ENCODE measurements at places on chromosomes 12 and 14.

DNA sequence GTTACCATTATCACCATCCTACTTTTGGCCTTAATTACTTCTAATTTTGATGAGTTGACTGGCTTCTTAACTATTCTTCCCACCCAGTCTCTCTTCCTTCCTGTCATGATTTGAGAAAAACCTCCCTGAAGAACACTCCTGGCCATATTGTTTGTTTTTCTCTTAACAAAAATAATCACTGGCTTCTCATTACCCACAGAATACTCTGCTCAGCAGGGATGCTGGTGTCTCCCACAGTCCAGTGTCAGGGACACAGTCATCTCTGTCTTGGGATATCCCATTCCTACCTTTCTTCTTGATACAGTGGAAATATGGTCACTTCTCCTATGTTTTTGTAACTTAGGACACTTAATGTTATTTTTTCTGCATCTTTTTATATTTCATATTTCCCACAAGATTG is 103.7 kb downstream of the SRGAP1 start:
- no peaks in the 10 kb centered on the region for H3K27me3 ChIP-seq
- no peaks in the 10 kb centered on the region for H3K4me1 ChIP-seq
- no peak overlapping the region for H3K4me3 ChIP-seq
- H3K36me3 ChIP-seq = no peaks in the 10 kb centered on the region
- DNase-seq = no peak

- no peaks in the 10 kb centered on the region for H3K36me3 ChIP-seq
- H3K4me3 ChIP-seq = no peak overlapping the region
- H3K27ac ChIP-seq = no peak overlapping the region
- DNase-seq = no peak
- peaks cover 6% of the 10 kb centered on the region for H3K4me1 ChIP-seq
Observed at GRCh38 chr12:12032260-12032791, 38.4 kb upstream of the BCL2L14 start.

DNA sequence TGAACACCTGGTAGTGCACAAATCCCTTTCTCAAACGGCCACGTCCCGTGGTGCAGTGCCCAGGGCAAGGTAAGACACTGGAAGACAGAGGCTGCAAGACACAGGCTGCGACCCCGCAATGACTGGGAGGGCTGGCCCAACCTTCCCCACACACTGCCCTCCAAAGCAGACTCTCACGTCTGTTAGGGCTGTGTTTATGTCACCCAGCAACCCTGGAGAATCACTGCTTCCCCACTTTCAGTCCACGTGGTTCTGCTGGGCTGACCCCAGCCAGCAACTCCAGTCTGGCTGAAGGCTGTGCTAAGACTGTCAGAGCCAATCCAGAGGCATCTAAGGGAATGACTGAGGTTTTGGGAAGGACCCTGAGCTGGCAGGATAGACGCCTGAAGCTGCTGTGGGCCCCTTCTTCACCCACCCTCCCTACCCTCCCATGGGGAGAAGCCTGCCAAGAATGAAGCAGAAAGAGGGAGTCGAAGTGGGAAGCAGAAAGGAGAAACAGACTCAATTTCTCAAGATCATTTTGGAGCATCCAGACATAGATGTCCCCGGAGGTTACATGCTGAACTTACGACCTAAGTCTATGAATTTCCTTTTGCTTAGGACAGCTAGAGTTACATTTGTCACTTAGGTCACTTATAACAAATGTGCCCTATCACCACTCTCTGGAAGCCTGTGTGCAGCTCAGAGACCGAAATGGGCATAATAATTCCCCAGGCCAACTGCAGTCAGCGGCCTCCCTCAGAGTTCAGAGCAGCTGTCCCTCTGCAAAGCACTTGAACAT is 11.7 kb downstream of the KDM2B start:
- H3K27ac ChIP-seq = no peak overlapping the region
- peak; percentile 60 for DNase-seq
- H3K4me1 ChIP-seq = no peaks in the 10 kb centered on the region
- H3K27me3 ChIP-seq = no peaks in the 10 kb centered on the region
- H3K4me3 ChIP-seq = no peak overlapping the region

DNA sequence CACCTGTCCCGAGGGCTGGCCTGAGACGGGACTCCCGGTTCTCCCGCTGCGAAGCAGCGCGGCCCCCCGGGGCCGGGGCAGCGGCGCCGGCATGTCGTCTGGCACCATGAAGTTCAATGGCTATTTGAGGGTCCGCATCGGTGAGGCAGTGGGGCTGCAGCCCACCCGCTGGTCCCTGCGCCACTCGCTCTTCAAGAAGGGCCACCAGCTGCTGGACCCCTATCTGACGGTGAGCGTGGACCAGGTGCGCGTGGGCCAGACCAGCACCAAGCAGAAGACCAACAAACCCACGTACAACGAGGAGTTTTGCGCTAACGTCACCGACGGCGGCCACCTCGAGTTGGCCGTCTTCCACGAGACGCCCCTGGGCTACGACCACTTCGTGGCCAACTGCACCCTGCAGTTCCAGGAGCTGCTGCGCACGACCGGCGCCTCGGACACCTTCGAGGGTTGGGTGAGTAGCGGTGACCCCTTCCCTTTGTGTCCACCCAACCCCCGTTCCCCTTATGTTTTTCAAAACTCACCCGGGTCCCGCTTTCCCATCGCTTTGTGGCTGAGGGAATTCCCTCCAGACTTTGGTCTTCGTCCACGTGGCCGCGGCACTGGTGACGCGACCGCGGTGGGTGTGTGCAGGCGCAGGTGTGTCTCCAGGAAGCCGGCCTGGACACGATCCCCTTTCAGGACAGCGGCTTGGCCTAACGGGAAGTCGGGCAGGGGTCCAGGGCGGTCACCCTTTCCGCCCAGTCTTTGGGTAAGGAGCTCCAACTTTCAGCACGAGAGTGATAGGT is 826 bp downstream of the PRKCH start:
- H3K27me3 ChIP-seq = no peaks in the 10 kb centered on the region
- no peaks in the 10 kb centered on the region for H3K36me3 ChIP-seq
- no peak for DNase-seq
- H3K4me3 ChIP-seq = peak overlapping the region; percentile 10

DNA sequence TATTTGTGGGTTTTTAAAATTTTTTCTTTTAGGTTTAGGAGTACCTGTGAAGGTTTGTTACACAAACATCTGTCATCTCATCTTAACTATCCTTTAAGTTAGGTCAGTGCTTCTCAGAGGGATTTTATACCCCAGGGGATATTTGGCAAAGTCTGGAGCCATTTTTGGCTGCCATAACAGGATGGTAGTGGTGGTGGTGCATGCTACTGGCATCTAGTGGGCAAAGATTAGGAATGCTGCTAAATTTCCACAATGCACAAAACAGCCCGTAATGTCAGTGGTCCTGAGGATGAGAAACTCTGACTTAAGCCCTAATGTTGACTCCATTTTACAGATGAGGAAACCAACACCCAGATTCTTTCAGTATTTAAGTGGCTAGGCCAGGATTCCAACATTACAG is 85.2 kb upstream of the MYF6 start:
- no peak overlapping the region for H3K4me3 ChIP-seq
- H3K27me3 ChIP-seq = no peaks in the 10 kb centered on the region
- DNase-seq = peak; percentile 21
- H3K4me1 ChIP-seq = no peaks in the 10 kb centered on the region

Measured in mesendoderm (in vitro differentiated cells).